ENCODE measurements at places on chromosomes 13 and 19. TPM values are rescaled to one million over a fixed set of nuclear protein-coding genes. Genes with fewer than 3 reads are reported as not detected.

DNA sequence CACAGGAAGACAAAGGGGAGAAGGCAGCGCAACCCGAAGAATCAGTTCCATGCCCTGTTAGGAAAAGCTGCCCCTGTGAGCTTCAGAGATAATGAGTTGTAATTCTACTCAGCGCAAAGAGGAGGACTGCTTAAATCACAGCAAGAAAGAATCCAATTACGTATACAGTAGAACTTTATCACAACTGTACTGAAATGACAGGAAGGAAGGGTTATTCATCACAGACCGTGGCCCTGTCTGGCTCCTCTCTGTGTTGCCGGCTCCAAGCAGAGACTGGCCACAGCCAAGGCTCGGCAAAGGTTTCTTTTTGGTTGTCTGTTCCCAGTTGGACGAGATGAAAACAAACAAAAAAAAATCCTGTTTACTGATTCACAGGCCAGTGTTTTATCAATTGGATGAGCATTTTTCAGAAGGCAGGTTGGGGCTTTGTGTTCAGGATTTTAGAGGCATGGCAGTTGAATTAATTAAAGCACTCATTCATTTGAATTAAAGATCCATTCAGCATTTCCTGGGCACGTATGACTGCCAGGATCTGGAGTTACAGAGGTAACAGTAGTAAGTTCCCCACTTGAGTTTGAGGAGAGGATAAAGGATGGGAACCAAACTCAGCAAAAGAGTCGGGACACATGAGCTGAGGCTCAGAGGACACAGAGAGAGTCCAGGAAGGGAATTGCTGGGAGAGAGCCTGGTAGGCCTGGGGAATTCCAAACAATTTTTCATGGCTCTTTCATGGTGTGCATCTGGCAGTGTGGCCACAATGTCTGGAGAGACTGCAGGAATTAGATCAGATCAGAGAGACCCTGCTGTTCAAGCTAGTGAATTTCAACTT, 341.0 kb downstream of the DNAJC15 start:
- DNase-seq, result no peak

Gene GIPR
- total RNA-seq, result 15.7 TPM

DNA sequence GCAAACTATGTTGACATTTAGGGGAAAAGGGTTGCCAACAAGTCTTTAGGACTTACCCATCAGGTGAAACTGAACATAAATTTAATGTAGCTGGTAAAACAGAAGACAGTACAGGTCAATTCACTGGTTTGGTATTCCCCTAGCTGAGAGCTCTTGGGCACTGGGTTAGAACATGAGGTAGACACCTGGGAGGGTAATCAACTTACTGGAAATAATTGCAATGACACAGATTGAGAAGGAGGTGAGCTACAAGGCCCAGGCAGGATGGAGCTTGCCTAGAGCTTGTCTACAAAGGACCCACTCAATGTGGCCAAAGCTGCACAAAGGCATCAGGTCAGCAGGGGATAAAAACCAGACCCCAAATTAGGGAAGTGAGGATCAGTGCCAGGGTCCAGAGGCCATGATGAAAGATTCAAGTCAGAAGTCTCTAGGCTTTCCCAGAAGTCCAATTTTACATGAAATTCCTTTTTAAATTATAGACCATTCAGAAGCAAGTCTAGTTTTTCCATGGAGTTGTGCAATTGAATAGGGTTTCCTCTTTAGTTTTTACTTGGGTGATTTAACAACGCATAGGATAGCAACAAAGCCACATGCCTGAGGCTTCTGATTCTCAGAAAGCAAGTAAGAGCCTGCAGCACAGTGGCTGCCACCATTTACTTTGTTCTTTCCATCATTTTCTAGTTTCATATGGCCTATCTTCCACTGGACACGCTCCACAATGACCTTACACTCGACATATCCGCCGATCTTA, 194.0 kb downstream of the NDFIP2 start:
- DNase-seq, result no peak

Gene ZNF564
- 12.9 TPM for total RNA-seq

Gene ZNF225
- total RNA-seq, result 2.7 TPM

GRCh38 chr13:45120967-45121831, 889 bp downstream of the GTF2F2 start:
- DNase-seq, result no peak

GRCh38 chr13:26628706-26629105, 71.2 kb downstream of the WASF3 start:
- peak; percentile 2 for DNase-seq

DNA sequence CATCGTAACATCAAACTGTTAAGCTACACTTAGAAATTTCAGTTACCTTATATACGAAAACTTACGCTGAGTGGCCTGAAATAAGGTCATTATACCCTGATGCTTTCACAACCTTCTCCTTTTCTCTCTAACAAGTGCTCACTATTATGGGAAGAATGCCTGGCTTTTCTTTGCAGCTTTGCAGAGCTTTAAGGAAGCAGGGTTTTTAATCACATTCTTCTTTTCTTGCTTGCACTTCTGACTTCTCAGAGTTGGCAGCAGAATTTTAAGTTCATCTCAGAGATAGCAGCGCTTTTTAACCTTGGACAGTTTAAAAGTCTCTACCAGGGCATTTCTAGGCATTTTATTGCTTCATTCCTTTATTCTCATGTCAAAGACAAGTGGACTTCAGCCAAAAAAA, 285.1 kb downstream of the SPRY2 start:
- no peak for DNase-seq

GRCh38 chr13:35978607-35979316, 152.4 kb downstream of the DCLK1 start:
- DNase-seq, result no peak

GRCh38 chr19:7603919-7604318, 8.3 kb downstream of the CAMSAP3 start:
- DNase-seq, result no peak

Gene AP1M2
- total RNA-seq, result not detected

DNA sequence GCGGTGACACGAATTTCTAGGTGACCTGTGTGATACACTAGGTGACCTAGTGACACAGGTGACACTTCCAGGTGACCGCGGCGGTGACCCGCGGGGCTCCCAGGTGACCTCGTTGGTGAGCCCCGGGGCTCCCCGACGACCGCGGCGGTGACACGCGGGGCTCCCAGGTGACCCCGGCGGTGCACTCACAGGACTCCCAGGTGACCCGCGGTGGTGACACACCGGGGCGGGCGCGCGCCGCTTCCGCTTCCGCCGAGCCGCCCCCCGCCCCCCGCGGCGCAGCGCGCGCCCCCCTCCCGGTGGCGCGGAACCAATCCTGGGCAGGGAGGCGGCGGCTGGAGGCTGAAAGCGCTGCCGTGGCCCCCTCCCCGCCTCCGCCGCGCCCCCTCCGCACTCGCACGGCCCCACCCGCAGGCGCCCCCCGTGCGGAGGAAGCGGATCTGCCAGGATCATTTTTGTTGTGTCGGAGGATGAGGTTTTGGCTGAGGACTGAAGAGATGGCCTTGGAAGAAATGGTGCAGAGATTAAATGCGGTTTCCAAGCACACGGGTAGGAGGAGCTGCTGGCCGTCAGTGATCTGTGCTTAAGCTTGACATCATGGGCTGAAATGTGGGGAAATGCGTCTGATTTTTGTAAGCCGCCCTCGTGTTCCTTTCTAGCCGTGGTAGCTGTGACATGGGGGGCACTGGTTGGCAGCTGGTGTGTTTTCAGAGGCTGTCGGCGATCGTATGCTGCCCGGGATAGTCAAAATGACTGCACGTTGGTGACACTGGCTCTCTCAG, at the start of gene MCF2L:
Gene MCF2L, plus strand, starts transcription at position 305 of the 782 bp plus-strand sequence. Its CDS starts 166 bp downstream, at position 471.
- DNase-seq, result peak; percentile 66

GRCh38 chr13:41416276-41416675, 41.1 kb upstream of the RGCC start:
- no peak for DNase-seq

Gene ZNF844
- 8.3 TPM for total RNA-seq

DNA sequence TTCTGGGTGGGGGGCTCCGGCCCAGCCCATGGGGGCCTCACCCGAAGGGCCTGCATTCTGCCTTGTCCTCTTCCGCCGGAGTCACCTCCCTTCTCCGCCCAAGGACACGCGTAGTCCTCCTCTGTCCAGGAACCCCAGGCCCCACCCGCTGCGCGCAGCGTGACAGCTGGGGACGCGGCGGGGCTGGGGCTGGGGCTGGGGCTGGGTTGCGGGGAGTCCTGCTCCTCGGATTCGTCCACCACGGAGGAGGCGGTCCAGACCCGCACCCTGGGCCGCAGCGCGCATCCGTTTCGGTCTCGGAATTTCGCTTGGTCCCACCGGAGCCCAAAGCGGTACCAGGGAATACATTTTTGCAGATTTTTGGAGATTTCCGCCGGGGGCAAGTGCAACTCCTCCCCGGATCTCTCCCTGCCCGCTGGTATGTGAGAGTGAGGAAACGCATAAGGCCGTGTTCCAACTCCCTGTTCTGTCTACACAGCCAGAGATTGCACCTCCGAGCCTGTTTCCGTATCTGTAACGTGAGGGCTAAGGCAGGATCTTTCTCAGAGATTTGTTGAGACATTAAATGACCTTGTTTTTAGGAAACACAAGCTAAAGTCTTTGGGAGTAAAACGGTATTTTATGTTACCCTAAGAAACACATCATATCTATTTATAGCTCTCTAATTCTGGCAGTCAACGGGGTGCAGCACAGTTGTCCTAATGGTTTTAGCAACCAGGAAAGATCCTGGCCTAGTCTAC, at the start of gene COX7A1:
Gene COX7A1, minus strand, starts transcription at position 96 of the 740 bp plus-strand sequence. Its CDS starts 40 bp downstream, at position 56.
- DNase-seq, result no peak

DNA sequence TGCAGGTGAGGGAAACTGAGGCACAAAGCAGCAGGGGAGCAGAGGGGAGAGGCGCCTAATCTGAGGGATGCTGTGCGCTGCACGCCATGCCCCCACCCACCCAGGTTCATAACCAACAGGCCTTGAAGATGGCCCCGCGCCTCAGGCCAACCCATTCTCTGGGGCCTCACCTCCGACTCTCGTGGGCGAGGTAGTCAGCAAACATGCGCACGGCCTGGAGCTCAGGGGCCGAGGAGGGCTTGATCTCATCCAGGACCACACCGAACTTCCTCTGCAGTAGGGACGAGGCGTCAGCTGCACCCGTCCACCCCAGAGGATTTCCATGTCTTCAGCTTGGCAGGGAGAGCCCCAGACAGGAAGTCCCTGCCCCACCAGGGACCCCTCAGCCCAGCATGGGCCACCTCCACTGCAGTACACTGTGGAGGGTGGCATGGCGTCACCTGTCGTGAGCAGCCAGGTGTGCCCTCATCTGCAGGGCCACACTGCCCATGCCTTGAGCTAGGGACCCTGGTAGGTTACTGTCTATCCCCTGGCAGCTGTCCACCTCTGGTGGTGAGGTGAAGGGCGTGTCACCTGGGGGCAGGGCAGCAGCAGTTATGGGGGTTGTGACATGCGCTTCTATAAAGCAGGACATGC, 8.3 kb downstream of the COPE start:
- DNase-seq, result no peak

Gene NOTCH3
- 0.07 TPM for total RNA-seq

DNA sequence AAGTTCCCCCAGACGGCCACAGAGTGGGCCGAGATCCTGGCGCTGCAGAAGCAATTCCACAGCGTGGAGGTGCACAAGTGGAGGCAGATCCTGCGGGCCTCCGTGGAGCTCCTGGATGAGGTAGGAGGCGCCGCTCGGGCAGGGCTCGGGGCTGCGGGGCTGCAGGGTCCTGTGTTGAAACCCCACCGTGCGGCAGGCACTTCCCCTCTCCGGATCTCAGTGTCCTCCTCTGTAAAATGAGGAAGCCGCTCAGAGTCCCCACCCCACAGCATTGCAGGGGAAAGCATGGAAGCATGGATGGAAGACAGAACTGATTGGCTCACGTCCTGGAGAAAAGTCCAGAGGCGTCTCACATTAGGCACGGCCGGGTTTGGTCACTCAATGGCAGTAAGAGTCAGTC, 6.8 kb upstream of the SCN1B start:
- no peak for DNase-seq

GRCh38 chr19:16571822-16572331, 338 bp downstream of the SLC35E1 start:
- DNase-seq, result no peak

- DNase-seq, result peak; percentile 63
These were observed 2.4 kb upstream of the ARGLU1 start for GRCh38 chr13:106570299-106570852.

Gene FAAP24
- total RNA-seq, result 9.8 TPM

Gene RELB
- 31.7 TPM for total RNA-seq

DNA sequence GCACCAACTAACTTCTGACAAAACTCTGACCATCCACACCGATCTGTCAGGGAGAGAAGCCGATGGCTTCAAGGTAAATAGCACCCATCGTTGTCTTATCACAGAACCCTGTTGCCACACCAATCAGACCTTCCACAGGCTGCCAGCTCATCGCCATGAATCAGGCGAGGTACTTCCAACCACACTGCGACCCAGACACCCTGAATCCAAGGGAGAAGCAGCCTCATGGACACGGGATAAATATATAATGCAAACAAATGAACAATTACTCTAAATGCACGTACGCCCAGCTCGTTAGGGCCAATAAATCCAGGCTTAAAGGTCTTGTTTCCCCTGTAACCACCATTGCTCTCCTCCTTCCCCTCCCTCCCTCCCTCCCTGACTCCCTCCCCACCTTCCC, 20.8 kb downstream of the RANBP3 start:
- DNase-seq, result no peak

- DNase-seq, result no peak
These were observed 1187.7 kb upstream of the PCDH9 start for GRCh38 chr13:68417801-68418200.

Gene METTL21C
- not detected for total RNA-seq

Gene GJB6
- total RNA-seq, result 1.3 TPM

- DNase-seq, result no peak
These were observed 899.8 kb downstream of the GPC5 start for GRCh38 chr13:92297971-92298942.

Gene LAIR1
- total RNA-seq, result 2.9 TPM

GRCh38 chr13:90445179-90445578, 902.3 kb upstream of the MIR17HG start:
- DNase-seq, result no peak

DNA sequence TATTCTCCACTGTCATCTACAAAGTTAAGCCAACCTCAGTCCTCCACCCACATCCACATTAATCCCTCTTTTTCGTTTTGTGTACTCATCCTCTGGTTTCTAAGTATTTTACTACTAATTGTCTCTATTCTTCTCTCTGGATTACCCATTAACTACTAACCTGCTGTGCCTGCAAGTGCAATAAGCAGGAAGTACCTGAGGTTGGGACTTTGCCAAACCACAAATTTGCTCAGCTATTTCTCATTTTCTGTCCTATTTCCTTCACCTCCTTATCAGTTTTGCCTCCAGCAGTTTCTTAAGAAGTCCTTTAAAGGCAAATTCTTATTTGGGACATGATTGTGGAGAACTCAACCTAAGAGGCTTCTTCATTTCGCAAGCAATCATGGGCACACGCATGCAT, 1708.9 kb downstream of the SLITRK5 start:
- no peak for DNase-seq

DNA sequence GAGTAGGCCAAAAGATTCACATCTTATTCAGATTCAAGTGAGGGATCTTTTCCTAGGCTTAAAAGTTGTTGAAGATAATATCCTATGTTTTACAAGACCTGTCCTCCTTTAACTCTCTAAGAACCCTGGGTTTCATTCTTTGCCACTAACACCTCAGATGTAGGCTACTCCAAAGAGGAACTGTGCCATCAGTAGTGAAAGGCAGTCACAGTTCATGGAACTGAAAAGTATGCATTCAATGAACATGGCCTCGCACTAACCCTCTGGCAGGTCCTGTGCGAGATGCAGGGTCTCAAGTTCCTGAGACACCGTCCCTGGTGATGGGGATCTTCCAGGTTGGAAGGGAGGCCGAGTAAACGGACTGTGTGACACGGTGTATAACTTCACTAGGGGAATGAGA, 4.3 kb downstream of the LGALS14 start:
- no peak for DNase-seq

Measured in activated naive CD4-positive, alpha-beta T cell treated with anti-CD3 and anti-CD28 coated beads, Interleukin-2, amount 50 U/mL, for 72 hours (primary cell).